ENCODE measurements at places on chromosomes 7 and 10. TPM values are rescaled to one million over a fixed set of nuclear protein-coding genes. Genes with fewer than 3 reads are reported as not detected.

- H3K4me3 ChIP-seq: peak overlapping the region; percentile 75
- H3K36me3 ChIP-seq: no peaks in the 10 kb centered on the region
- peaks cover 10% of the 10 kb centered on the region for H3K27me3 ChIP-seq
- peaks cover 7% of the 10 kb centered on the region for H3K4me1 ChIP-seq
- DNase-seq: no peak
Measured at GRCh38 chr10:11017000-11017569, 587 bp upstream of the CELF2 start.

DNA sequence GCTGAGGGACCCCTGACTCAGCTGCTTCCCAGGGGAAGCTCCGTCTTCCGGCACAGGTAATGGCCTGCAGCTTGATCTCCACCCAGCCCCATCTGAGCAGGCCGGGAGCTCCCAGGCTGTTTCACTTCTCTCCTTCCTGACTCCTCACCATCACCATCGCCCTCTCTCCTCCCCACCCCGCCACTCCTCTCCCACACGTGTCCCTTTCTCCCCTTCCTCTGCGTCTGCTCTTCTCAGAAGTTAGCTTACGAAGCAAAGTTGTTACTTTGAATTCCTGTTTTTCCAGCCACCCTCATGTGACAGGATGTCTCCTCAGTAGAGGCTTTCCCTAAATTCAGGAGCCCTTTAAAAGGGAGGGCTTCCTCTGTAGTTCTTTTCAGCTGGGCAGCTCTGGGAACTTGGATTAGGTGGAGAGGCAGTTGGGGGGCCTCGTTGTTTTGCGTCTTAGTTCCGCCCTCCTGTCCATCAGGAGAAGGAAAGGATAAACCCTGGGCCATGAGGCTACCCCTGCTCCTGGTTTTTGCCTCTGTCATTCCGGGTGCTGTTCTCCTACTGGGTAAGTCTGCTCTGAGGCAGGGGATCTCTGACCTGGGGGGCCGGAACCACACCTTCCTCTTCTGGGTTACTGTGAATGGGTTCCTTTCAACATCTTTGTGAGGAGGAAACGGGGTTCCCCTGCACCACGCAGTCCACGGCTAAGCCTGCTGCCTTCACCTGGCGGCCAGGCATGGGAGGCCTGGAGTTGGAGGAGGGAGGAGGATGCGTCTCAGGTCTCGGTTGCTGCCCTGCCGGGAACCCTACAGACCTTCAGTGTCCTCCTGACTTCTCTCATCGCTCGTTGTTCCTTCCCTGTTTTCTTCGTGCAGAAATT, at the start of gene MRC1:
Gene MRC1, plus strand, starts transcription at position 378 of the 871 bp plus-strand sequence. Its CDS starts 118 bp downstream, at position 496.
- H3K4me1 ChIP-seq: no peaks in the 10 kb centered on the region
- peak; percentile 49 for DNase-seq
- H3K4me3 ChIP-seq: peak within 1 kb of the TSS; percentile 47
- H3K27me3 ChIP-seq: no peaks in the 10 kb centered on the region
- H3K36me3 ChIP-seq: no peaks in the 10 kb centered on the region

GRCh38 chr7:32314761-32315160, 175.4 kb downstream of the LSM5 start:
- H3K27ac ChIP-seq: no peak overlapping the region
- no peaks in the 10 kb centered on the region for H3K36me3 ChIP-seq
- peaks cover 4% of the 10 kb centered on the region for H3K4me1 ChIP-seq
- H3K27me3 ChIP-seq: no peaks in the 10 kb centered on the region
- no peak for DNase-seq
- no peak overlapping the region for H3K4me3 ChIP-seq

DNA sequence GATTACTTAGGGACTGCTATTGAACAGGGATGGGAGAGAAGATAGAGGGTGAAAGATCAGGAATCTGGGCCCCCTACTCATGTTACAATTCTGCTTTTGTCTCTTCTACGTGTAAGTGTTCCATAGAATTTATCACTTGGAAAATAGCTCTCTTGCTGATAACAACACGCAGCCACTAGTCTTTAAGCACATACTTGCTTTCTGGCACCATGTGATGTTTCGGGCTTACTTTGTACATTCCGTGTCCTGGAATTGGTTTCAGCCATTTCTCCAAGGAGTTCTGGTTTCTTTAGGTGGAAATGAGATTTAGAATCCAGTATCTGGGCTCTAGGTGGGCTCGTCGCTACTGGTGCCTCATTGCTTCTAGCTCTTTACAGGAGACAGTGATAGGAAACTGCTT, 59.7 kb downstream of the TFAM start:
- no peaks in the 10 kb centered on the region for H3K36me3 ChIP-seq
- no peak overlapping the region for H3K4me3 ChIP-seq
- no peak for DNase-seq
- no peaks in the 10 kb centered on the region for H3K4me1 ChIP-seq

GRCh38 chr10:110411047-110411410, 86.7 kb upstream of the DUSP5 start:
- H3K27ac ChIP-seq: no peak overlapping the region
- no peak overlapping the region for H3K4me3 ChIP-seq
- peaks cover 22% of the 10 kb centered on the region for H3K4me1 ChIP-seq

GRCh38 chr10:116744163-116744753, 1.9 kb upstream of the HSPA12A start:
- no peaks in the 10 kb centered on the region for H3K36me3 ChIP-seq
- no peak for DNase-seq
- no peak overlapping the region for H3K4me3 ChIP-seq

DNA sequence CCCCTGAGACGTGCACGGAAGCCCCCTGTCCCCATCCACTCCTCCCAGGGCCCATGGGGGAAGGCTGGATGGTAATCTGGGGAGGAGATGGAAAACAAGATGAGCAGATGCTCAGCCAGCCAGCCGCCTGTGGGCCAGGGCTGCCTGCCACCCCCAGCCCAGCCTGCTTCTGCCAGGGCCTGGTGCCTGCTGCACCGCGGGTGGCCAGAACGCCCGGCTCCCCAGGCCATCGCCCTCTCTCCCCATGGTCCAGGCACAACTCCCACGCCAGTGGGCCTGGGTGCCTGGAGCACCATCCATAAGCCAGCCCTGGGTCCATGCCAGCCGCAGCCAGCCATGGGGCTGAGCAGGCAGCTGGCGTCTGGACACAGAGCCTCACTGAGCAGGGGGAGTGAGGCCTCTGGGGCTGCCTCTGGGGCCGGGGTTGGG, 57.2 kb upstream of the ELN start:
- H3K4me3 ChIP-seq: no peak overlapping the region
- DNase-seq: peak; percentile 80
- H3K4me1 ChIP-seq: no peaks in the 10 kb centered on the region
- no peaks in the 10 kb centered on the region for H3K36me3 ChIP-seq
- H3K27ac ChIP-seq: no peak overlapping the region
- H3K27me3 ChIP-seq: no peaks in the 10 kb centered on the region

- no peak overlapping the region for H3K27ac ChIP-seq
- H3K4me3 ChIP-seq: no peak overlapping the region
- H3K27me3 ChIP-seq: no peaks in the 10 kb centered on the region
- DNase-seq: no peak
Measured at GRCh38 chr10:59339351-59339750, 23.0 kb downstream of the FAM13C start.

DNA sequence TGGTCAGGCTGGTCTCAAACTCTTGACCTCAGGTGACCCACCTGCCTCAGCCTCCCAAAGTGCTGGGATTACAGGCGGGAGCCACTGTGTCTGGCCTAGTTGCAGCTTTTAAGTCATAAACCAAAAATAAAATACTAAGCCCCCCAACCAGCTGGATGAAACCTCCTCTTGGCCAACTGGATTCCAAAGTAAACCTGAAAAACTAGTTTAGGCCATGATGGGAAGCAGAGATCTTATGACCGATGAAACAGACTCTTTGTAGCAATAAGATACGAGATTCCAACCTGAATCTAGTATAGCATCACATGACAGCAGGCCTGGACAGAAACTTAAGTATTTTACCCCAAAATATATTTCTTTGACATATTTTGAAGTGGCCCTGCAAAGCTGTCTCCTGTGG, 9.1 kb upstream of the MCM10 start:
- H3K36me3 ChIP-seq: no peaks in the 10 kb centered on the region
- no peaks in the 10 kb centered on the region for H3K4me1 ChIP-seq
- no peak overlapping the region for H3K27ac ChIP-seq
- no peak overlapping the region for H3K4me3 ChIP-seq
- H3K27me3 ChIP-seq: no peaks in the 10 kb centered on the region
- DNase-seq: no peak

DNA sequence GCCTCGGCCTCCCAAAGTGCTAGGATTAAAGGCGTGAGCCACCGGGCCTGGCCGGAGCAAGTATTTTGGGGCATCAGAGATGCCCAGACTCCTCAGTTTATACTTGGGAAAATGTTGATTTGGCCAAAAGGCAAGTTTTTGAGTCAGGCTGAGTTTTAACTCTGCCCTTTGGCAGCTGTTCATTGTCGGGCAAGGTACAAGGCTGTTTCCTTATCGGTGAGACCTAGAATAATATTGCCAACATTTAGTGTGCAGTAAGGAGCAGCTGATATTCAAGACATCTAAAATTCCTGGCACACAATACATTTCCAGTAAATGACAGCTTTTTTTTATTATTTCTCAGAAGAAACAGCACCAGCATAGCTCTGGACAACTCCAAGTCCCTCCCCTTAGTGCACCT, 147.6 kb upstream of the C7orf33 start:
- no peaks in the 10 kb centered on the region for H3K27me3 ChIP-seq
- no peak for DNase-seq
- no peak overlapping the region for H3K27ac ChIP-seq
- no peaks in the 10 kb centered on the region for H3K36me3 ChIP-seq

- H3K4me1 ChIP-seq: no peaks in the 10 kb centered on the region
- H3K27me3 ChIP-seq: no peaks in the 10 kb centered on the region
- H3K36me3 ChIP-seq: peaks cover 45% of the 10 kb centered on the region
- H3K27ac ChIP-seq: no peak overlapping the region
- no peak for DNase-seq
Measured at GRCh38 chr10:99748823-99749451, 16.9 kb downstream of the CUTC start.

- no peak for DNase-seq
- H3K4me1 ChIP-seq: no peaks in the 10 kb centered on the region
- no peaks in the 10 kb centered on the region for H3K27me3 ChIP-seq
- no peak overlapping the region for H3K4me3 ChIP-seq
- no peak overlapping the region for H3K27ac ChIP-seq
- H3K36me3 ChIP-seq: no peaks in the 10 kb centered on the region
Measured at GRCh38 chr7:37769291-37769690, 79.1 kb upstream of the NME8 start.

DNA sequence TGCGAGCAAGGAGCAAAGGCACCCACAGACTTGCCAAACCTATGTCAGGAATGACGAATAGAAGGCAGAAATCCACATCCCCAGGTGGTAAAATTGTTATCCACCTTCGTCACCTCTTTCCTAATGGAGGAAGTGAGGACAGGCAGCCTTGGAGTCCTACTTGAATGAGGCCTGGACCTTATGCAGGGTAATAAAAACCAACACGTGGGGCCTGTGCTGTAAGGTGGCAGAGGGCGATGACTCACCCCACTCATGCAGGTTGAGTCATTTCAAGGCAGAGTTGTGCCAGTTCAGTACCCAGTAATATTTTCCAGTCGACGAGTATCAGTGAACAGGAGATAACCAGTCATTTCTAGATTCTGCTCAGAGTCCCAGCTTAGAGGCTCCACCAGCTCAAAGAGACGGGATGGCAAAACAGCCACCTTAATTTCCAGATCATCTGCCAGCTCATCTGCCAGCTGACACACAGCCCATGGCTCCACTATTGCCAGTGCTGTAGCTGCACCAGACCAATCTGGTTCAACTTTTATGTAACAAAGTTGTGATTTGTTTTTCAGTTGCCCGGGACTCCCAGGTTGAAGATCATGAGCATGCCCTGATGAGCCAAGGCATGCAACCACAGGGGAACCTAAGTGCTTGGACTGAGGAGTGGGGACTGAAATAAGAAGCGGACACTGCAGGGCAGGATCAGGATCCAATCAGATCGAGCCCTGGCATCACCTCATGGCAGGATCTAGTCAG, 176.2 kb upstream of the ITGB1 start:
- H3K27ac ChIP-seq: peak overlapping the region; percentile 57
- peaks cover 13% of the 10 kb centered on the region for H3K4me1 ChIP-seq
- no peaks in the 10 kb centered on the region for H3K36me3 ChIP-seq
- no peaks in the 10 kb centered on the region for H3K27me3 ChIP-seq
- peak; percentile 94 for DNase-seq
- no peak overlapping the region for H3K4me3 ChIP-seq

DNA sequence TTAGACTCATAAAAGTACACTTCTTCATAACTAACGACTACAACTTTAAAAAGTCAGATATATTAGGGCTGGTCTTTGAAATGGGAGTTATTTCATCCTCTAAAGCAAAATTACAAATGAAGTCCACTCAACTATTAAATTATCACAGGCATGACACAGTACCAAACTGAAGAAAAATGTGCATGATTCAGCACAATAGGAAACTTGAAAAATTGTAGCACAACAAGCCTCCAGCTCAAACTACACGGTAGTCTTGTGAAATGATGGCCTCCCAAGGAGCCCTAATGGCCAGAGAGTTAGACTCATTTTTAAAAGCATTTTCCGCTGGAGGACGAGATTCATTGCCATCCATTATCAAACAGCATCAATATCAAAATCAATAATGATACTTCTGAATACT, 76.4 kb downstream of the MAGI2 start:
- no peaks in the 10 kb centered on the region for H3K4me1 ChIP-seq
- no peak overlapping the region for H3K27ac ChIP-seq
- H3K36me3 ChIP-seq: no peaks in the 10 kb centered on the region
- H3K4me3 ChIP-seq: no peak overlapping the region
- no peak for DNase-seq

GRCh38 chr7:113279256-113279655, 160.9 kb upstream of the SMIM30 start:
- H3K27ac ChIP-seq: no peak overlapping the region
- H3K27me3 ChIP-seq: no peaks in the 10 kb centered on the region
- no peak for DNase-seq
- H3K4me3 ChIP-seq: no peak overlapping the region

GRCh38 chr7:14850039-14850438, 52.5 kb downstream of the DGKB start:
- no peaks in the 10 kb centered on the region for H3K27me3 ChIP-seq
- H3K27ac ChIP-seq: no peak overlapping the region
- DNase-seq: no peak
- H3K4me3 ChIP-seq: no peak overlapping the region
- no peaks in the 10 kb centered on the region for H3K36me3 ChIP-seq

DNA sequence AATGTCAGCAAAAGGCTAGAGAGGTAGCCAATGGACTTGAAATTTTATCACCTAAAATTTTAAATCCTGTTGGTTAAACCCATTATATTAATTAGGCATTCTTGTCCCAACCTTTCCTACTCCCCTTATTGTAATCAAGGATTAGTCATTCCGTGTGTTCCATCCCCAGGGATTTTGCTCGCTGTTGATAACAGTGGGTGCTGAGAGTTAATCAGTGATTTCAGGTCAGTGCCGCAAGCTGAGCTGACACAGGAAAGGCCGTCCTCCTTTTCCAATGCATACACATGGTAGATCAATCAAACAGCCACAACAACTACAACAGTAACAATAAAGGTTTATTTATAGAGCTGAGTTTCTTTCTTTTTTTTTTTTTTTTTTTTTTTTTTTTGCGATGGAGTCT, 271.4 kb downstream of the ACTR3B start:
- no peak overlapping the region for H3K27ac ChIP-seq
- H3K36me3 ChIP-seq: no peaks in the 10 kb centered on the region
- H3K4me1 ChIP-seq: no peaks in the 10 kb centered on the region
- no peak overlapping the region for H3K4me3 ChIP-seq
- no peaks in the 10 kb centered on the region for H3K27me3 ChIP-seq
- DNase-seq: no peak

- H3K4me1 ChIP-seq: peaks cover 11% of the 10 kb centered on the region
- H3K27me3 ChIP-seq: no peaks in the 10 kb centered on the region
- no peak overlapping the region for H3K4me3 ChIP-seq
- DNase-seq: no peak
Measured at GRCh38 chr7:30175180-30175579, 40.4 kb downstream of the MTURN start.

The CHST15 gene
- total RNA-seq: 27.2 TPM

The MARCHF5 gene
- 56.5 TPM for total RNA-seq

The KLF14 gene
- not detected for total RNA-seq

The ITGB8 gene
- total RNA-seq: 30.5 TPM

The LYZL2 gene
- not detected for total RNA-seq

The MOGAT3 gene
- not detected for total RNA-seq

The HEPACAM2 gene
- total RNA-seq: 0.30 TPM

Data from upper lobe of left lung (tissue), 6 donors.